ENCODE measurements at places on chromosomes 12 and 14.

- DNase-seq, result no peak
Observed at GRCh38 chr12:67750513-67751183, 102.1 kb downstream of the DYRK2 start.

GRCh38 chr12:127711108-127711507 is 555.9 kb upstream of the TMEM132C start:
- DNase-seq, result peak; percentile 15

- DNase-seq, result no peak
Observed at GRCh38 chr12:15982071-15982470, 70.9 kb downstream of the DERA start.

DNA sequence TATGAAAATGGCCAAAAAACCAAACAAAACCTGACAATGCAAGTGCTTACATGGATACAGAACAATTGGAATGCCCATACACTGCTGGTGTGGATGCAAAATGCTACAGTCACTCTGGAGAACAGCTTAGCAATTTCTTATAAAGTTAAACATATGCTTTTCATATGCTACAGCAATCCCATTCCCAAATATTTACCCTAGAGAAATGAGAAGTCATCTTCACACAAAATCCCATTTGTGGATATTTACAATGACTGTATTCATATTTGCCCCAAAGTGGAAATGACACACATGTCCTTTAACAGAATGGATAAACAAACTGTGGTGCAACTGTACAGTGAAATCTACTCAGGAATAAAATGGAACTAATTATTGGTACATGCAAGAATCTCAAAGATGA is 20.4 kb downstream of the SAV1 start:
- no peak for DNase-seq

GRCh38 chr14:59461891-59462290 is 3.3 kb downstream of the GPR135 start:
- DNase-seq, result no peak

DNA sequence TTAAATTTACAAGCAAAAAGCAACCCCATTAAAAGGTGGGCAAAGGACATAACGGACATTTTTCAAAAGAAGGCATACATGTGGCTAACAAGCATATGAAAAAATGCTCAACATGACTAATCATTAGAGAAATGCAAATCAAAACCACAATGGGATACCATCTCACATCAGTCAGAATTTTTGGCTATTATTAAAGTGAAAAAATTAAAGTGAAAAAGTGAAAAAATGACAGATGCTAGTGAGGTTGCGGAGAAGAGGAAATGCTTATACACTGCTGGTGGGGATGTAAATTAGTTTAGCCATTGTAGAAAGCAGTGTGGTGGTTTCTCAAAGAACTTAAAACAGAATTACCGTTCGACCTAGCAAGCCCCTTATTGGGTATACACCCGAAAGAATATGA is 7.9 kb downstream of the OTOGL start:
- no peak for DNase-seq
